Stimulated activated CD8-positive, alpha-beta memory T cell treated with anti-CD3 and anti-CD28 coated beads, Interleukin-15, amount 100 ng/mL, for 48 hours (primary cell): ENCODE measurements at places on chromosomes 16 and 17.

- DNase-seq: peak; percentile 30
These were observed 4.0 kb downstream of the BPTF start for GRCh38 chr17:67829331-67829730.

DNA sequence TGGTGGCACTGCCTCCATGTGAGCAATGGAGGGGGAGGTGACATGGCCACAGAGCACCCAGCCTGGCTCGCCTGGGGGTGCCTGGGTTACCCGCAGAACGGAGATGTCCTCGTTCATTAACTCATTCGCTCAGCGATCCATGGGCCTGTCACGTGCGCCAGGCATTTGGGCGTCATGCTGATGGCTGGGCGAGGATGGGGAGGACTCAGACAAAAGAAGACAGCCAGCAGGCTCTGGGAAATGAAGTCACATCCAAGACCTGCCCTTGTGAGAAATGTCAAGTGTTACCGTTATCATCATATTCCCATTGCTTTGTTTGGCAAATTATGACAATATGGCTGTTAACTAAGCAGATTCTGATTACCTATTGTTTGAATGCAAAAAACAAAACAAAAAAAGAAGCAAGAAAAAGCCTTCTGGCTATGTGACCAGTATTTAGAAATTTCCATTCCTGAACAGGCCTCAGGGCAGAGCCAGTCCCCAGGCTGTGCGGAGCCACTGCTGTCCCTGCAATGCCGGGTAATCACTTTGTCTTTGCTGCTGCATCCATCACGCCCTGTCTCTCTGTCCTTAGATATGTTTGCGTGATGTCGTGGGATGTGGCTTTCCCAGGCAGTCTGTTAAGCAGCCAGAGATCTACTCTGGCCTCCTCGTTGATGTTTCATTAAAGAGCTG lies 57.9 kb downstream of the CMIP start:
- no peak for DNase-seq

- no peak for DNase-seq
These were observed 33.4 kb upstream of the ARL4D start for GRCh38 chr17:43365356-43365755.

- no peak for DNase-seq
These were observed 9.7 kb downstream of the PITPNA start for GRCh38 chr17:1552932-1553331.

DNA sequence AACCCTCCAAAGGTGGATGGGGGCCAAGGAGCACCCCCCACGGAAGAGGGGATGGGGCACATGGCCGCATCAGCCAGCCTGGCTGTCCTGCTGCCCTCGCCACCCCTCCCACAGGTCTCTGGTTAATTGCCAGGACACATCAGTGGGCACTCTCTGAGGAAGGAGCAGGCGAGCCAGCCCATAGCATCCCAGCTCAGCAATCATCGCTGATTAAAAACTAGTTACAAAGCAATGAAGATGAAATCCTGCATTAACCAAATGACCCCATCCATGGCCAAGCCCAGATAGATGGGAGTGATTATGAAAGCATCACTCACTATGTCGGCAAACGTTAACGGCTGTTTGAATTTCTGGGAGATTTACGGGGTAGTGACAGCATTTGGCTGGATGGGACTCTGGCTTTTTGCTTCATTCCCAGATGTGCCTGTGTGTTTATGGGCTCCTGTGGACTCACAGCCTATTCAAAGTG lies 45.3 kb downstream of the CCDC182 start:
- DNase-seq: no peak

- DNase-seq: no peak
These were observed 6.2 kb upstream of the C1QTNF1 start for GRCh38 chr17:79017546-79018369.

DNA sequence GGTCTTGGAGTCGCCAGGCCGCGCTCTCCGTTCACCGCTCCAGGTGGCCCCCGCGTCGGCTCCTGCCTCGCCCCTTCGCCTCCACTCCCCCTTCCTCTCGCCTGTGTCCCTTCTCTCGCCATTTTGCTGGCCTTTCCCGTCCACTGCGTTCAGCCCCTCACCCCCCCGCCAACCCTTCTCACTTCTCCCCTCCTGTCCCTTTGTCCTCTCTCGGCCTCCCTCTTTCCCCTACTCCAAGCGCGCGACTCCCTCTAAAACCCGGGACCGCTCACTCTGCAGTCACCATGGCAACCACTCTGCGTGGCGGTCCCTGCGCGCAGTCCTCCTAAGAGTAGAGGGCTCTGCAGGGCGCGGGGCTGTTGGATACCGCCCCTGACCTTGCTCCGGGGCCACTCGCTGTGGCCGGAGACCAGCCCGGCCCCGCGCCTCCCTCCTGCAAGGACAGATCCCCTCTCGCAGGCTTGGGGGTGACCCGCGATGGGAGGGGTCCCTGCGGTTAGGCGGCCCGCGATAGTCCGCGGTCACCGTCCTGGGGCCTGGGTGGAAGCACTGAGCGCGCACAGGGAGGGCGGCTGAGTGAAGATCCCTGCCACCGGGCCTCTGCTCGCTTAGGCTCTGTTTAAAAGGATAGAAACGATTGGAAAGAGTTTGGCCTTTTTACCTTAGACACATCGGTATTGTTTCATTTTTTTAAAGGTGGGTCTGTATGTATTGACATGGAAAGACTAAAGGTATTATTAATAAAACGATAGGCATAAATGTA lies 454 bp downstream of the CCDC40 start:
- DNase-seq: no peak

DNA sequence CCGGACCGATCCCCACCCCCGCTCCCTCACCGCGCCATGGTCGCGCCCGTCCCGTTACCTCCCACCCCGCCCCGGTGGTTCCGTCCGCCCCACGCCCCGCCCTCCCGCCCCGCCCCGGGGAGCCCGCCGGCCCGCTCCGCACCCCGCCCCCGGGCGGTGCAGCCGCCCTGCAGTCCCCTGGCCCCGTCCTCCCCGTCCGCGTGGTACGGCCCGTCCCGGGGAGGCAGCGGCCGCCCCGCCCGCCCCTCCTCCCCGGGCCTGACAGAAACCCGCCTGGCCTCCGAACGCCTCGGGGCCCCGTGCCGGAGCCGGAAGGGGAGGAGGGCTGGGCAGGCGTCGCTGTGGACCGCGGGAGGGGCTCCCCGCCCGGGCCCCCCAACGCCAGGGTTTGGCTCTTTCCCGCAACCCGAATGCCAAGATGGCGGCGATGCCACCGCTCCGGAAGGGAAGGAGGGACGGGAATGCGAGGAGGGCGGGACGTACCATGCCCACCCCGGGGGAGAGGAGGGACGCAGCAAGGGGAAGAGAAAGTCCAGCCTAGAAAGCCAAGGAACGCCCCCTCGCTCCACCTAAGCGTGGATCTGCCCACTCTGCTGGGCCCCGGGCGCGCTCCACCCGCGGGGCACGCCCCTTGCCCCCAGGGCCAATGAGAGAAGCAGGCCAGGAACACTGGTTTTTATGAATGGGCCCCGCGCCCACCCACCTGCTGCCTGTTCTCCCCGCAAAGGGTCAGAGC lies at the start of gene PIP4K2B:
Gene PIP4K2B (minus strand): TSS at position 56 of the 736 bp plus-strand sequence. CDS start 132 bp downstream, outside the sequence.
- DNase-seq: peak; percentile 84

DNA sequence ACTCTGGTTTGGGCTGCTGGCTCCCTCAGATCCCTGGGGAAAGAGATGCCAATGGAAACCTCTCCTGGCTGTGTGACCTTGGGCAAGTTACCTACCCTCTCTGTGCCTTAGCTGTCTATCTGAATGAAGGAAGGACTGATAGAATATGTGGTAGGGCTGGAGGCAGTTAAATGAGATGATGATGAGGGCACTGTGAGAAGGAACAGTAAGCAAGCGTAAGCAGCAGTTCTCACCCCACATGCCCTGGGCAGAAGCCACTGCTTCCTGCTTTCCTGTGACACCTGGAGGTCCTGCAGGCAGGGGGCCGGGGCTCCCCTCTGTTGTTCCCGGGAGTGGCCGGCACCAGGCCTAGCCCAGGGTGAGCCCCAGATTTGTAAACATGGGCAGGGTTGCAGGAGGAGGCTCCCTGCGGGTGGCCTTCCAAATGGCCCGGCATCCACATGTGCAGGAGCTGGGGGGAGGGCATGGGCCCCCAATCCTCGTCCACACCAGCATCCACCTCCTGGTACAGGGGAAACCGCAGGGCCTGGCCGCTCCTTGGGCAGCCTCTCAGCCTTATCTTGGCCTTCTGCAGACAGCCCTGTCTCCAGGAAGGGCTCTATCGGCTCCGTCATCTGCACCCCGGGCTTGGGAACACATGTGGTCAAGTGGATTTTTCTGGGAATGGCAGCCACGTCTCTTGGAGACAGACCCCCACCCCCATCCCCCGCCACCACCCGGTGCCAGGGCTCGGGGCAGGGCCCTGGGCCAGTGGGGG lies 235.6 kb upstream of the GSE1 start:
- DNase-seq: no peak

- no peak for DNase-seq
These were observed 4.3 kb downstream of the SLC16A3 start for GRCh38 chr17:82232876-82233785.

- no peak for DNase-seq
These were observed 47.6 kb downstream of the SPOP start for GRCh38 chr17:49630113-49630900.

GRCh38 chr17:58060596-58061191 lies 22.5 kb upstream of the DYNLL2 start:
- DNase-seq: no peak

DNA sequence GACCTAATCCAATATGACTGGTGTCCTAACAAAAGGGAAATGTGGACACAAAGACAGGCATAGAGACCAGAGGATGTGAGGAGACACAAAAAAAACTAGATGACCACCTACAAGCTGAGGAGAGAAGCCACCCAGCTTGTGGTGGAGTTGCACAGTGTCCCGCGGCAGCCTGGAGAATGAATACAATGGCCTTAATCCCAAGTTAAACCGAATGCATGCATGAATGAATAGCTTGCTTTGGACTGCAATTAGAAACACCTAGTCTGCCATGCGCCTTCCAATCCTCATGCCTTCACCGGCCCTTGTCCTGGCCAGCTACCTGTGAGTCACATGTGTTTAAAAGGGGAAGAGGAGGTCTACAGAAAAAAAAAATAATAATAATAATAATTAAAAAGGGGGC lies 72.0 kb downstream of the CNGB1 start:
- no peak for DNase-seq

GRCh38 chr17:37694734-37695133 lies 50.1 kb downstream of the HNF1B start:
- no peak for DNase-seq

- no peak for DNase-seq
These were observed 4.0 kb downstream of the WNT3 start for GRCh38 chr17:46814446-46814845.
